T47D (cell line): ENCODE measurements at places on chromosomes 5 and 9.

- no peak for DNase-seq
Measured at GRCh38 chr5:1985781-1986180, 103.1 kb upstream of the IRX4 start.

DNA sequence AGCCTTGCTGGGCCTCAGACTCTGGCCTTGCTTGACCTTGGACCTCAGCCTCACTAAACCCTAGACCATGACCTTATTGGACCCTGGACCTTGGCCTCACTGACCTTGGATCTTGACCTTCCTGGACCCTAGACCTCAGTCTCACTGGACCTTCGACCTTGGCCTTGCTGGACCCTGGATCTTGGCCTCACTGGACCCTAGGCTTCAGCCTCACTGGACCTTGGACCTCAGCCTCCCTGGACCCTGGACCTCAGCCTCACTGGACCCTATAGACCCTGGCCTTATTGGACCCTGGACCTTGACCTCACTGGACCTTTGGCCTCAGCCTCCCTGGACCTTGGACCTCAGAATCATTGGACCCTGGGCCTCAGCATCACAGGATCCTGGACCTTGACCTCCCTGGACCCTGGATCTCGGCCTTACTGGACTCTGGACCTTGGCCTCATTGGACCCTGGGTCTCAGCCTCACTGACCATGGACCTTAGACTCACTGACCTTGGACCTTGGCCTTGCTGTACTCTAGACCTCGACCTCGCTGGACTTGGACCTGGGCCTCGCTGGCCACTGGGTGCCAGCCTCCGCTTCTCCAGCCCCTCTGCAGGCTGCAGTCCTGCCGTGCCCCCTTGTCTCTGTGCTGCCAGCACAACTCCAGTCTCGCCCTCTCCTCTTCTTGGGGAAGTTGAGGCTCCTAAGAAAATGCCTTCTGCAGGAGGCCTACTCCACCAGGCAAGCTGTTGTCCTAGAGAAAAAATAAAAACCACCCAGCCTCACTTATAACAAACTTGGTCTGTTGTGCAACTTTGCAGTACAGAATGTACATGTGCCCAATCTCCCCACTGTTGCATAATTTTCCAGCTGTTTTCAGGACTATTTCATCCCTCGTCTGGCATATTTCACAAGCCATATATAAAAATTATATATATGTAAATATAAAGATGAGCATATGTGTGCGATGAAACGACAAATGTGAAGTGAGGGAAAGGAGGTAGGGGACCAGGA is 11.0 kb upstream of the ADAMTS2 start:
- no peak for DNase-seq

- DNase-seq = no peak
Measured at GRCh38 chr5:95718203-95718602, 12.9 kb upstream of the RHOBTB3 start.

GRCh38 chr9:131107760-131108159 is 11.4 kb downstream of the AIF1L start:
- DNase-seq = no peak

GRCh38 chr5:67211926-67212325 is 15.3 kb upstream of the CD180 start:
- DNase-seq = no peak

GRCh38 chr5:37738057-37738691 is 101.7 kb downstream of the GDNF start:
- DNase-seq = no peak

- DNase-seq = no peak
Measured at GRCh38 chr5:93022796-93023447, 558.1 kb downstream of the NR2F1-AS1 start.

- DNase-seq = no peak
Measured at GRCh38 chr9:81798606-81799005, 109.3 kb upstream of the TLE1 start.

GRCh38 chr5:96516631-96517071 is 83.6 kb upstream of the PCSK1 start:
- no peak for DNase-seq

DNA sequence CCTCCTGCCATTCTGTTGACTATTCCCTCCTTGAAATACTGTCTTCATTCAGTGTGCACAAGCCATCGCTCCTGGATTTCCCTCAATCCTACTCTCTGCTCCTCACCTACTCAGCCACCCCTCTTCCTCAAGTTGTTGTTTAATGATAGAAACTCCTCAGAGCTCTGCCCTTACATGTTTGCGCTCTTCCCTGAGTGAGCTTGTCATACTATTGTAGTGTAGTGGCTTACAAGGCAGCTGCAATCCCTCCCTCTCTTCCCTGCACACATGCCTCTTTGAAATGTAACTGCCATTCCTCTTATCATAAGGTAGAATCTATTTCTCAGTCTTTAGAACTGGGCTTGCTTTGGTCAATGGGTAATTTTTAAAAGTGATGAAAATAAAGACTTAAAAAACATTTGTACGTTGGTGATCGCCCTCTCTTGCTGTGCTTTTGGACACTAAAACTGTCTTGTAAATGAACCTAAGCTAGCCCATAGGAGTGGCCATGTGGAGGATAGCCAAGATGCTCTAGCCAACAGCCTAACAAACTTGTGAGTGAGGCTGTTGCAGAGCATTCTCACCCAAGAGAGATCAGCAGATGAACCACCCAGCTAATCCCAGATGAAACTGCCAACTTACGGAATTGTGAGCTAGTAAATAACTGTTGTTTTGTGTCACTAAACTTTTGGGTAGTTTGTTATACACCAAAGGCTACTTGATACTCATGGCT is 18.1 kb upstream of the SMAD5 start:
- no peak for DNase-seq

DNA sequence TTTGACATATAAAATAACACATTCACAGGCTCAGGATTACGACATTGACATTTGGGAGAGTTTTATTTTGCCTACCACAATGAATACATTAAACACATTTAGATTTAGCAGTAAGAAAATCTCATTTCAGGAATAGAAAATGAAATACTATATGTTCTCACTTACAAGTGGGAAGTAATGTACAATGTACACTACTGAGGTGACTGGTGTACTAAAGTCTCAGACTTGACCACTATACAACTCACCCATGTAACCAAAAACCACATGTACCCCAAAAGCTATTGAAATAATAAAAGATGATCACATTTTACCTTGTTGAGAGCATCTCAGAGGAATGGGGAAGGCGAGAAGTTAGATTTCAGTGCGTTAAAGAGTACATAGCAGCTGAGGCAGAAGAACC is 1202.4 kb upstream of the SEMA6A start:
- no peak for DNase-seq

GRCh38 chr9:98694943-98695342 is 13.8 kb downstream of the GABBR2 start:
- no peak for DNase-seq

GRCh38 chr5:115132465-115132864 is 37.2 kb downstream of the TRIM36 start:
- no peak for DNase-seq

GRCh38 chr9:93465855-93466254 is 12.5 kb upstream of the FAM120AOS start:
- DNase-seq = no peak

- DNase-seq = no peak
Measured at GRCh38 chr5:170378740-170379139, 10.4 kb downstream of the KCNMB1 start.

DNA sequence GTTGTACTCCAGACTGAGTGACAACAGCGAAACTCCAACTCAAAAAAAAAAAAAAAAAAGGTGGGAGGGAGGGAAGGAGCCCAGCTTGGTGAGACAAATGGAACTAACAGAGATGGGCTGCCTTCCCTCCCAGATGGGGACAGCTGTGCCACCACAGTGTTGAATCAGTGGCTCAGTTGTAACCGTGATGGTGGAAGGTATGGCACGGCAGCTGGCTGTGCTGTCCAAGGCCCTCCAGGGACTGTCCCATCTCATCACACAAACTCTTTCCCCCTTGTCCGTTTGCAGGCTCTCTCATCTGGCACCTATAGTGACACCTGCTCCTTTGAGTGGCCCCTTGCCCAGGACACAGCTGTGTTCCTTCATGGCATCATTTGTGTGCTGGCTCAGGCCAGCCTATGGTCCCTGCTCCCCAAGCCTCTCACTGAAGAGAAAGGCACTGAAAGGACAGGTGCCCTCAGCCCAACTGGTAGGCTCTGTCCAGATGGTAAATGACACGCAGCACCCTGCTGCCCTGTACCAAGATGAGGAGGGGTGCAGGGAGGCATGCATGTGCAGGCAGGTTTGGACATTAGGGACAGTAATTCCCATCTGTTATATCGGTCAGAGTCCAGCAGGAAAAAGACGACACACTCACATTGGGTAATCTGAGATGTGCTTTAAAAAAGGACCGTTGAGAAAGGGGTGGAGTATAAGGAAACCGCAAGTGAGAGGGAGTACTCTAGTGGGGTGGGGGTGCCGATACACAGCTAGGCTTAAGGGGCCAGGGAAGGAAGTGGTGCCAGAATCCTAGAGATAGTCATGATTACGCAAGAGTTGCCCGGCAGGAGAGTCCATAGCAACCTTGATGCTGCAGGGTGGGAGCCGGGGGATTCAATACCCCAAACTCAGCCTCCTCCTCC is 4.3 kb downstream of the SMIM33 start:
- no peak for DNase-seq

- no peak for DNase-seq
Measured at GRCh38 chr5:61263561-61264272, 68.3 kb upstream of the ZSWIM6 start.

GRCh38 chr5:9099689-9100088 is 446.2 kb downstream of the SEMA5A start:
- DNase-seq = no peak

DNA sequence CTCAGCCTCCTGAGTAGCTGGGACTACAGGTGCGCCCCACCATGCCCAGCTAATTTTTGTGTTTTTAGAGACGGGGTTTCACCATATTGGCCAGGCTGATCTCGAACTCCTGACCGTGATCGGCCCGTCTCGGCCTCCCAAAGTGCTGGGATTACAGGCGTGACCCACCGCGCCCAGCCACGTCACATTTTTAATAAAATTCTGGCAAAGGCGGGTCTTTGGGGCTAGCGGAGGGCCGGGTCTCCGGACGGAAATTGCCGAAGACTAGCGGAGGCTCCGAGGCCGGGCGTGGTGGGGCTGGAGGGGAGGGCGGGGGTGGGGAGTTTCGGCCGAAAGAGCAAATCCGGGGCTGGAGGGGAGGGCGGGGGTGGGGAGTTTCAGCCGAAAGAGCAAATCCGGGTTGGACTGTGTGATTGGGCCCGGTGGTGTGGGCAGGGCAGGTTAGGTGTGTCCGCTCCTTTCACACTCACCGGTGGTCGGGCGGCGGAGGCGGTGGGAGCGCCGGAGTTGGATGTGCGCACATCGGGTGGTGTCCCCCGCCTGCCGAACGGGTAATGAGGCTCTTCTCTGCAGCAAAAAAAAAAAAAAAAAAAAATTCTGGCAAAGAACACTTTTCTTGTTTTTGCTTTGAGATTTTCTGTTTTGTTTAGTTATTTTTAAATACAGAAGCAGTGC is 27.1 kb downstream of the RUFY1 start:
- no peak for DNase-seq

DNA sequence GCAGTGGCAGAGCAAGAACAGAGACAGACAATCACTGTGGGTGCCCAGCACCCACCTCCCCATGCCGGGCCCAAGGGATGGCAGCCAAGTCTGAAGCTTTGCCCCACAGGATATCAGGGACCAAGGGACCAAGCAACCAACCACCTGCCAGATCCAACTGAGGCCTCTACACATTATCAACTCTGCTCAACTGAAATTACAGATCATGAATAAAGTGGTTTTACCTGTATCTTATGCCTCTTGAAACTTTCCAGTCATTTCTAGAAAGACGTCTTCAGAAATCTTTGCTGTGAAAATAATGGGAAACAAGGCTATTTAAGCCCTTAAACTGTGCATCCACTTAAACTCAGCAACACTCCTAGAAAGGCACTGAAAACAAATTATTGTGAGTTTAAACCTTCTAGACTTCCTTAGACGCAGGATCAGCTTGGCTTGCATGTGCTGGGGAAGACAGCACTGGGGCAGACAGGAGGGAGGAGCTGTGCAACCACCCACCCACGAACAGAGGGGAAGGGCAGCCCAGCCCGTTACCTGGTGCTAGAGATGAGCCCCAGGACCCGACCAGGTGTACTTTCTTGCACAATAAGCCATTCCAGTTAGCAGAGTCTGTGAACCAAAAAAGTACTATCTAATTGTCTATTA is 80.0 kb downstream of the SEMA4D start:
- DNase-seq = no peak

DNA sequence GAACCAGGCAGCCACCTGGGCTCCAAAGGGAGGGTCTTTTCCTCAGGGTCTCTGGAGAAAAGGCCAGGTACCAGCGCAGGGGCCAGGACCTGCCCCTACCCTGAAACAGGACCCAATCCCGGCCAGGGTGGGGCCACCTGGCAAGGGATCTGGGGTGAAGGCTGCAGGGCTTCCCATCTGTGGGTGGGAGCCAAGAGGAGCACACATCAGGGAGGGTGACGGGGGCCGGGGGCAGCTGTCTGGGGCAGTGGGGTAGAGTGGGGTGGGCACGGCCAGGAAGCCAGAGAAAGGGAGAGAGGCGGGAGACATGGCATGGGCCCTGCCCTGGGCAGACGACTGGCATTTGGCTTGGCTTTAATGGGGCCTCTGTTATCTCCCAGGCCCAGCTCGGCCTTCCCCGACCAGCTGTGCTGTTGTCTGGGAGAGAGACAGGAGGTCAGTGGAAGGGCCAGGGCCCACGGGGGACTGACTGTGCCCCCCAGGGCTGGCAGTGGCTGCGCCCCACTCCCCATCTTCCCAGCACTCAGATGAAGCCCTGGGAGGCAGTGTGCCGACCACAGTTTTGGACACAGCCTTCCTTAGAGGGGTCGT is 57.2 kb upstream of the RNF130 start:
- DNase-seq = no peak

DNA sequence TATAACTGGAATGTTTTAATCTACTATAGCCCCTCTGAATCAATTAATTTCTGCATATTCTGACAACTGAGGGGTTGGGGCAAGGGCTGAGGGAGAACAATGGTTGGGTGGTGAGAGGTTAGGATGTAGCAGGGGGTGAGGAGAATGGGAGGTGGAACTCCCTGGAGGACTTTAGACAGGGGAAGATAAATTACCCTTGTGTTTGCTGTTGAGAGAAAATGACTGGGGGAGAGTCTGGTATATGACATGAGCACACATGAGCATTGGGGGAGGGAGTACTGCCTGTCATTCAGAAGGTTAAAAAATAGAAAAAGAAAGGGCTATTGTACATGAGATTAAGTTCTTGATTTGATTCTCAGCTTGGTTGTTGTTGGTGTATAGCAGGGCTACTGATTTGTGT is 37.2 kb upstream of the PAPPA start:
- no peak for DNase-seq

- DNase-seq = no peak
Measured at GRCh38 chr9:121026260-121026691, 23.8 kb downstream of the C5 start.

- DNase-seq = no peak
Measured at GRCh38 chr9:133168432-133168831, 4.7 kb upstream of the GBGT1 start.

DNA sequence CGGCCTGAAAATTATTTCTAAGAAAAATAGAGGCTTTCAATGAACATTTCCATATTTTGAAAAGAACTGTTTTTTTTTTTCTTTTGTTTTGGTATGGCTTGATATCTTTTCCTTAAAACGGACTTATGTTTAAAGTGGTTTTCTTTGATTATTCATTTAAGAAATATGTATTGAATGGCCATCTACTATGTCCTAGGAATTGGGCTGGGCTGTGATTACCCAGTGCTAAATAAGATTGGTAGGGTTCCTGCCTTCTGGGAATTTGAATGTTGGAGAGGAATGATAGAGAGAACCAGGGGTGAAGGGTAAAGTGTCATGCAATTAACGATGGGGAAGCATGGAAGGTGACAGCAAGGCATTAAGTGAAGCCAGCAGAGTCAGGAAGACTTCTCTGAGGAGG is 33.2 kb downstream of the TNFSF8 start:
- no peak for DNase-seq
